ENCODE measurements at places on chromosomes 2 and 18.
A peak's percentile ranks its signal among the peaks of the same experiment; 100 is the strongest.

DNA sequence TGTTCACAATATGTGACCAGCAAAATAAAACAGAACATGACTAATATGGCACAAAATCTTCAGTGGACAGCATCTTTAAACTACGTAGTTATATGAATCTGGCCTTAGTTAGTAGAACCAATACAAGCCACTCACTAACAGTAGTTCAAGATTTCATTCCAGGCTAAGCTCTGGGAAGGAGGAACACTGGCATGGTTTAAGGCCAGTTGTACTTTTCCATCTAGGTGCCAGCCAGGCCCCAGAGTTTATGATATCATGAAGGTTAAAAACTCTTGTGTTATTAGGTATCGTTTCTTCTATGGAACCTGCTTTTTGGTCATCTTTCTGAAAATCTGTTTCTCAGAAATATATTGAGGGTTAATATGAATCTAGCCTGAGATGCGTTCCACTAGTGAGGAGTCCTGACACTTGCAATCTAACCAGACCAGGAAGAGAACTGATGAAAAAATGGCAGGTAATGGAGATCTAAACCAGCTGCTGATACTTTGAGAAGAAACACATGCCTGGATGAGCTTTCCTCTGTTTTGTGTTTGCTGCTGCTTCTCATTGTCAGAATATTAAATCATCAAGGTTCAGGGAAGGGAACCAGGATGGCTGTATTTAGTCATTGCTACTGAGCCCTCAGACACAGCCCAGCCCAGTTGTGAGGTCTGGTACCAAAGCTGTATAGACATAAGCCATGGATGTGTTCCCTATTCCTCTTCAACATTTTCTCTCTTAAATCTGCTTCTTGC, 182.8 kb upstream of the SETBP1 start:
- no peak for DNase-seq

DNA sequence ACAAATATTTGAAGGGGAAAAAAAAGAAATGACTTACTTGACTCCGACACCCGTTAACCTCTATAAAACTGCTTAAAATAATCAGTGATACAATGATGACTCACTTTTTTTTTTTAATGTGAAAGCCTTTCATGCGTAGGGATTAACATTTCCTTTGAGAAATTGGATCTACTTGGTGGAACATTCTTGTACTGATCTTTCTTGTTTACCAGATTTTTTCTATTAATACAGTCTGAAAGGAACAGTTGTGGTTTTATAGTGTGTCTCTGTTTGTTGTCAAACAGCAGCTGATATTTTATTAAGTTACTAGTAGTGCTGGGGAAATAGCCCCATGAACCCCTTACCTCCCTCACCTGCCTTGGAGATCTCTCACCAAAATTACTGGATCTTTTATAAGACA, 40.2 kb upstream of the NEB start:
- DNase-seq, result peak; percentile 29

DNA sequence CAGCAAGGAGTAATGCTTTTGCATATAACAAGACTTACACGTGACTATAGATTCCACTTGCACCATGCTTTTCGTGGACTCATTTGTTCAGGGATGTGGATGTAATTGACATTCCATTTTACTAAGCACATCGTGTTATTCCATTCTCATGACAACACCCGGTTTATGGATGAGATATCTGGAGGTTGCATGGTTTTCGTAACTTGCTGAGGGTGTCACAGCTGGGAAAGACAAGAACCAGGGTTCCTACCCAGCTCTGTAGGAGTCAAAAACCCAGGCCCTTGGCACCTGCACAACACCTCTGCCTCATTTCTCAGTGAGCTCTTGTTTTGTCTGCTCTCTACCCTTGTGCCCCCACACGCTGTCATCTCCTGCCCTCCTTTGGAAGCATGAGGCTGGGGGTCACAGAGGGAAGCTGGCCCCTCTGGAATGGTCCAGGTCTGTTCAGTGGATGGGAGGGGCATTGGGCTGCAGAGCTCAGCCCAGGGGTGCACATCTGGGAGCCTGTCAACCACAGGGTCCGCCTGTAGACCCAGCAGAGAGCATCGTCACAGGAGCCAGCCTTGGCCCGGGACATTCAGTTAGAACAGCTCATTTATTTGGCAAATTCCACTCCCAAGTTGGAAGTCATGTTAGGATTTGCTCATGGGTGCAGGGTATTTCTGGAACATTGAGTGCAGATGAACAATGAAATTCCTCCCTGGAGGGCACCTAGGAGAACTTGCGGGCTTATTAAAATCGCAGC, 120.1 kb upstream of the TWIST2 start:
- DNase-seq, result peak; percentile 34

DNA sequence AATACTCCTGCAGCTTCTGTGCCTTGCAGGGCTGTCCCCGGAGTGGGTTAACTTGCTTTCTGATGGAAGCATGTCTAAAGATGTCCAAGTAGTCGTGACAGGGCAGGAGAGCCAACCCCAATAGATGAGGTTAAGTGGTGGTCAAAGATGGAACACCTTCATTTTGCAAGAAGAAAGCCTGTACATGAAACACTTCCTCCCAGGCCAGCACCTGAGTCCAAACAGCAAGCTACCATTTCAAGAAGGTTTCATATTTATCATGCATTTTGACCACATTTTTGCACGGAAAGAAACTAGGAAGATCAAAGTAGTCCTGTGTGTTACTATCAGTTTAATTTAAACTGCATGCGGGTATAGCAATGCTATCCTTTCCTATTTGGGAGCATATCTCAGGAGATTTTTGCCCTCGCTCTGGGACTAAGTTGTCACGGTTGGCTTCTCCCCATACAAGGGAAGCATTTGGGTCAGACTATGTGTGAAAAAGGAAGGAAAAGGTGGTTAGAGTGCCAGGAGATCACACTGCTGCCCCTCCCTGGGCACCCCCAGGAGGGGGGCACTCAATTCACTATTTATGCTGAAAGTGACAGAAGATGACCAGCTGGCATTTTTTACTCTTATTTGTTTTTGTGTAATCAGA, 187.6 kb downstream of the ZNF521 start:
- no peak for DNase-seq

DNA sequence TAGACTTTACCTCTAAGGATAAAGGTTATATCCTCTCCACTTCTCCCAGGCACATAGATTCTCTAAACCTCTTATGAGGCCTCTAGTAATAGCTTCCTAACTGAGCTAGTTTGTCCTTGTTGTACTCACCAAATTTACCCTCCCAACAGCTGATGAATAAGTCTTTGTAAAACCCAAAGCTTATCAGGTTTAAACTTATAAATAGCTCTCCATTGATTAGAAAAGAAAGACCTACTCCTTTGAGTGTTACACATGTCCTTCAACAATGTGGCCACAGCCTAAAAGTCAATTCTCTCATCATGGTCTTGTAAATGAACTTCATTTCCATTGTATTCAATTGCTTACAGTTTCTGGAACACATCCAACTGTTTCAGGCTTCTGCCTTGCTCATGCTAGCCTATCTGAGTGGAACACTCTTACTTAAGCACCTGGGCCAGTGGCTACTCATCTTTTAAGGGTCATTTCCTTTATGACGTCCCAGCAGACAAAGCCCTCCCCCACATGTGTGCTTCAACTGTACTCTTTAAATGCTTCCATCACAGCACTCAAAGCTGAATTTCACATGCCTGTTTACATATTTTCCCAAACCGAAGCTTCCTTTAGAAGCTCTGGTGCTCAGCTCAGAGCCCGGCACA, 131.6 kb downstream of the CDH2 start:
- peak; percentile 26 for DNase-seq
